NCI-H510A (cell line): ENCODE measurements at places on chromosomes 2 and 18.

GRCh38 chr18:37402735-37403099 is 162.9 kb downstream of the CELF4 start:
- DNase-seq: no peak

- no peak for DNase-seq
Measured at GRCh38 chr18:63795606-63796005, 20.4 kb downstream of the SERPINB7 start.

- DNase-seq: no peak
Measured at GRCh38 chr18:45566025-45566740, 49.1 kb upstream of the SLC14A2 start.

GRCh38 chr2:142533177-142533576 is 344.3 kb upstream of the KYNU start:
- DNase-seq: no peak

DNA sequence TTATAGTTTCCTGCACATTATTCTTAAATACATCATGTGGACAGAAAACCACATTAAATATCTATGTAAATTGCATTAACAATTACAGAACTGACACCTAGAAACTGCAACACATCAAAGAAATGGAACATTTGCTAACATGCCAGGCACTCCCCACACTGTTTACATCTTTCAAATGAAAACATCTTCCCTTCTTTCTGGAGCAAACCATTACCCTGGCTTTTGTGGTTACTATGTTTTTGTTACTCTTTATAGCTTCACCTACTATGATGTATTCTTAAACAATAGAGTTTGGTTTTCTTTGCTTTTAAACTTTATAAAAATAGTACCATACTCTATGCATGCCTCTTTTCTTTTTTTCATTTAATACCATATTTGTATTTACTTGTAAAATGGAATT is 1894.5 kb upstream of the CELF4 start:
- DNase-seq: no peak

- DNase-seq: no peak
Measured at GRCh38 chr2:54626884-54627283, 96.6 kb upstream of the EML6 start.

GRCh38 chr2:75728614-75729419 is 18.1 kb upstream of the GCFC2 start:
- DNase-seq: no peak

GRCh38 chr2:134603966-134604365 is 114.8 kb downstream of the TMEM163 start:
- DNase-seq: no peak

- no peak for DNase-seq
Measured at GRCh38 chr2:171066110-171066509, 94.6 kb downstream of the TLK1 start.

- no peak for DNase-seq
Measured at GRCh38 chr18:79547413-79548076, 132.1 kb upstream of the CTDP1 start.

GRCh38 chr2:69943843-69944525 is 17.4 kb downstream of the ASPRV1 start:
- DNase-seq: no peak

GRCh38 chr2:3914241-3914640 is 210.9 kb downstream of the DCDC2C start:
- no peak for DNase-seq

- DNase-seq: no peak
Measured at GRCh38 chr2:32358111-32358482, 1.3 kb downstream of the BIRC6 start.

DNA sequence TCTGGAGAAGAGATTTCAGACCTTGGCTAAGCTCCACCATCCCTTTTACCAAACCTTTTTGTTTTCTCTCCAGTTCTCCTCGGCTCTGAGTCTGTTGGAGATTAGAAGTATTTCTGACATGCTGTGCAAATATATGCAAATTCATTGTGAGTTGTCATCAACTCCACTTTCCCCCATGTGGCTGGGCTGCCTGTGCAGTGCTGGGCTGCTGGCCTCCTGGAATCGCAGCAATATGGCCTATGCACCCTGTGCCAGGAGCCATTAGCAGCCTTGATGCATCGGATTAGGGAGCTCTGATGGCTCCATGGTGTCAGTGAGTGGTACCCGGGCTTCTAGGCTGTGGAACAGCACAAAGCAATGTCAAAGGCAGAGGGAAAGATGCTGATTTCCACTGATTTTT is 80.0 kb downstream of the GPR39 start:
- DNase-seq: no peak

GRCh38 chr2:86396291-86396785 is 44.8 kb upstream of the KDM3A start:
- DNase-seq: no peak

DNA sequence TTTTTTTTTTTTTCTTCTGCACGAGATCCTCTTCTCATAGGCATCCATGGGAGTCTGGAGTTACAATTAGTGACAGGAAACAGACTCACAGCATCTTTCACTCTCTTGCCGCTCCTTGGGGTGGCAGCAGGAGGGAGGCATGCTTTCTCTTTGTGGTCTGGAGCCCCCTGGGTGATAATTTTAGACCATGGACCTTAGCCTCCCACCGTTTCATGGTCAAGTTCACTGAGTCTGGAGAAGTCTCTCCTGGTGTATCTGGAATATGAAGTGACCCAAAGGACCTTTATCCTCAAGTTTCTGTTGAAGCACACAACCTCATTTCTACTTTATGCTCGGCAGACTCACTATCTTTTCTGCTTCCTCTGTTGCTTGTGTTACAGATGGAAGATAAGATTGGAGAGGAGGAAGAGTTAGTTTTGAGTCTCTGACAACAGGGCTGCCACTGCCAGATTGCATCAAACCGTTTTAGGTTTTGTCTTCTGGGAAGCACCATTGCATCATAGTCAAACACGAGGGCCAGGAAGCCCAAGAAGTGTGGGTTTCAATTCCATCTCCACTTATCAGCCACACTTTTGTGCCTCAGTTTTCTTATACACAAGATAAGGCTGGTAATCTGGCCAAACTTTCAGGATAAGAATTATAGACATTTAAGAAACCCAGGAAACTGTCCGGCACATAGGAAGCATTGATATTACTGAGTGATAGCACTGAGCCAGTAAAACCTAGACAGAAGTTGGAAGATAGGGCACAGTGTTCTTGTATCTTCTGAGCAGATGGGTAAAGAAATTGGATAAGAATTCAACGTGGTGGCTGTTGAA is 62.3 kb downstream of the ADCYAP1 start:
- no peak for DNase-seq

- no peak for DNase-seq
Measured at GRCh38 chr2:152099367-152100050, 665 bp upstream of the CACNB4 start.

- no peak for DNase-seq
Measured at GRCh38 chr2:113080134-113080533, 12.4 kb downstream of the IL1F10 start.

- DNase-seq: no peak
Measured at GRCh38 chr2:239190361-239190760, 210.5 kb downstream of the HDAC4 start.

DNA sequence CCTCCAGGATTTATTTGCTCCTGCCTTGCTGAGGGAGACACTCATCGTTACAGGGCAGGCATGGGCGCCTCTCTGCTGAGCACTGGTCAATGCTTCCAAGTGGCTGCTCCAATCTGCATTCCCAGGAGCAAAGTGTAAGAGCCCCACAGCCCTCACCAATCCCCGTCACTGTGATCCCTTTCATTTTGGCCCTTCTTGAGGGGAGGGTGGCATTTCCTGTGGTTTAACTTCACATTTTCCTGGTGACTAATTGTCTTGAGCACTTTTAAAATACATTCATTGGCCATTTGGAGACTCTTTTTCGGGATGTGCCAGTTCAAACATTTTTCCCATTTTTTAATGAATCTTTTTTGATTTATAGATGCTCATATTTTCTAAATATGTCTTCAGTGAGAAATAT is 33.0 kb downstream of the TPO start:
- DNase-seq: no peak

GRCh38 chr2:52107124-52107523 is 1075.2 kb upstream of the NRXN1 start:
- no peak for DNase-seq

- no peak for DNase-seq
Measured at GRCh38 chr18:21656402-21656801, 44.3 kb downstream of the SNRPD1 start.

DNA sequence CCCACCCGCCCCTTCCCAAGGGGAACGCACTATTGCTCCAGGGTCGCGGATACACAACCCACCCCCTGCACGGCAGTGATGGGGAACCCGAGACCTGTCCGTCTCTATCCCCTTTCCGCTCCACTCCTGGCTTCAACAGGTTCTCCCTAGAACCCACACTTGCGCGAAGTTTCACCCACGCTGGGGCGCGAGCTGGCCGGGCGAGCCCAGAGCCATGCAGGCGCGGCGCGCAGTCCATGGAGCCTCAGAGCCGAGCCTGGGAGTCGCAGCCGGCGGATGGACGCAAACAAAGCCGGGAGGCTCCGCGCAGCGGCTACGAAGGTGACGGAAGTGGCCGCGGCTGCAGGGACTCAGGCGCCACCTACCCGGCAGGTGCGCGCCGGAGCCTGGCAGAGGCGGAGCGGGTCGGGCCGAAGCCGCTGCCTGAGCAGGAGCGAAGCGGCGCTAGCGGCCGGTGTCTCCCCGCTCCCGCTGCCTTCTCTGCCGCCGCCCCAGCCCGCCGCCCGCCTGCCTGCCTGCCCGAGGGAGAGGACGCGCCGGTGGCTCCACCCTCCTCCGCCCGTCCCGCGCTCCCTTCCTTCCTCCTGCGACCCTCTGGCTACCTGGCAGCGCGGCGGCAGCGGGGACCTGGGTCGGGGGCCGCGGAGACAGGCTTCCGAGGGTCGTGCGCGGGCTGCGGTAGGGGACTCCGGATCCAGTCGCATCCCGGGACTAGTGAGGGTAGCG is 14.0 kb downstream of the ALPG start:
- peak; percentile 91 for DNase-seq

DNA sequence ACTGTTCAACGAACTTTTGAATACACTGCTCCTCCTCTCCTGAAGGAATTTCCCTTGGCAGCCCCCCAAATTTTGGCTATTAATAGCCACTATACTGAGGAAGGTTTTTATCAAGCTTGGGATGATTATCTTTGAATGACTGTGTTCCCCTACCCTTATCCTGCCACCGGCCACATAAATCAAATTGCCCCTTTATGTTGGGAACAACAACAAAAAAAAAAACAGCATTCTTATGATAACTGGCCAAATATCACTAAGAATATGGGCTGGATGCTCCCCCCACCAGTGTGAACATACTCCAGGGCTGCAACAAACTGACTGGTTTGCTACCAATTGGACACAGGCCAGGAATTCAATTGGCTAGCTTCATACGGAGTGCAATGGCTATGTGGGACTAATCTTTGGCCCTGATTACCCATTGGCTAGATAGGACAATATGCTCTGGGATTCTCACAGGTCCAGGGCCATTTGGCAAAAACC is 20.6 kb downstream of the DUSP11 start:
- DNase-seq: no peak

DNA sequence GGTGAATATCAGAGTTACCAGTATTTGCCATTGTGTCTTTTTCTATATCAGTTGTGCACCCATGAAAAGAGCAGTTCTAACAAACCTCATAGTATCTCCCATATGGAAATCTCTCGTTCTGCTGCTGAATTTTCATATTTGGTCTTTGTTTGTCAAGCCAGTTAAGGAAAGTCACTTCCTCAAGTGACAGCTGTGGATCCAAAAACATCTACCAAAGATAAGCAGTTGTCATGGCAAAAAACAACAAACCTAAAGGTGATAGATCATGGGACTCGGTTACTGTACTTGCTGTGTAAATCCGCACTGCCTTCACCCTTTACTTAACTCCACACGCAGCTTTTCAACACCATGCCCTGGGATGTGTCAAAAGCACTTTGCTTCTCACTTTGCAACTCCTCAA is 17.3 kb downstream of the BMP10 start:
- no peak for DNase-seq

GRCh38 chr2:196887431-196887830 is 39.1 kb downstream of the PGAP1 start:
- no peak for DNase-seq

DNA sequence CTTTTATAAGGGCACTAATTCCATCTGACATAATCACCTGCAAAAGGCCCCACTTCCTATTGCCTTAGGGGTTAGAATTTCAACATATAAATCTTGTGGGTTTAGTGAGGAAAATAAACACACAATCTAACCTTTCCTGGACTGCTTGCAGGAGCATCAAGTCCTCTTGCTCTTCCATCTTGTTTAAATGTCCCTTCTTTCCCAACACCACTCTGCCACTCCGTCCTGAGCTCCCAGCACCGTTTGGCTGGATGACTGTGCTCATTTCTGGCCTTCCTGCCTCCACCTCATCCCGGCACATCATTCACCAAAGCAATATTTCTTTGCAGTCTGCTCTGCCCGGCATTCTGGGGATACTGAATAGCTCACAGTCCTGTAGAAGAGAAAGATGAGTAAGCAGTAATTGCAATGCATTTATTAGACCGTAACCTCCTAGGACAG is 247.8 kb downstream of the BCL2 start:
- no peak for DNase-seq

- no peak for DNase-seq
Measured at GRCh38 chr2:126322342-126322741, 333.6 kb upstream of the GYPC start.

- no peak for DNase-seq
Measured at GRCh38 chr2:204268458-204268857, 276.8 kb upstream of the PARD3B start.

DNA sequence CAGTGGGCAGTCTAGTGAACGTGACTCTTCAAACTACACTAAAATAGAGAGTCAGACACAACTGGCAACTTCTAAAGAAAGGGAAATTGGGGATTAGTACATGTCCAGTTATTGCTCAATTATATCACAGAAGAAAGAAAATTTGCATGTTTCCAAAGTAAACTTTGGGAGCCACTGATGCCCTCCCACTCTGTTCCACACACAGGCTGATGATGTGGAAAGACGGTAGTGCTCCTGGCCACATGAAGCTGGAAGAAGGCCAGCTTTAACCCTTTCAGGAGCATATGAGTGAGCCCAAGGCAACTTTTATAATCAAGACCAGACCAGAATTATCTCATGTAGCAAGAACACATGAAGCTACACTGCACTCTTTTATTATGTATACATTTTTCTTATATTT is 141.0 kb downstream of the NR4A2 start:
- no peak for DNase-seq

- DNase-seq: no peak
Measured at GRCh38 chr2:224608104-224608503, 22.9 kb upstream of the CUL3 start.

- DNase-seq: peak; percentile 71
Measured at GRCh38 chr2:208489687-208490086, 83.1 kb downstream of the PTH2R start.

DNA sequence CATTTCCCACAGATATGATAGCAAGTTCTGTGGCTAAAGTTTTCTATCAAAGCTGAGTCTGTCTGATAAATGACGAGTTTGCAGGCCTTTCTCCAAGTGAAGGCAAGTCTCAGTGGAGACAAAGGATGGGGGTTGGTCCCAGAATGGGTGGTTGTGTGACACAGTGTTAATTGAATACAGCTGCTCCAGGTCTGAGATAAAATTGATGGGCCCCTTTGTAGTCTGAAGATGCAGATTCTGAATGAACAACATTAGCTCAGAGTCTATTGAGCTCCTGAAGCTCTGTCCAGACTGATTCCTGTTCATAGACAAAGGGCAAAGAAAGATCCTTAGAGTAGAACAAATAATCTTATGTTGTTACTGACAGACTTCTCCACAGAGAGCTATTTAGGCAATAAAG is 296.9 kb upstream of the CYRIA start:
- DNase-seq: no peak

GRCh38 chr18:51575171-51575570 is 377.7 kb upstream of the MEX3C start:
- no peak for DNase-seq
